Motor neuron (in vitro differentiated cells): ENCODE measurements at places on chromosomes 7 and 10. TPM values are rescaled to one million over a fixed set of nuclear protein-coding genes. Genes with fewer than 3 reads are reported as not detected.
A peak's percentile ranks its signal among the peaks of the same experiment; 100 is the strongest.

DNA sequence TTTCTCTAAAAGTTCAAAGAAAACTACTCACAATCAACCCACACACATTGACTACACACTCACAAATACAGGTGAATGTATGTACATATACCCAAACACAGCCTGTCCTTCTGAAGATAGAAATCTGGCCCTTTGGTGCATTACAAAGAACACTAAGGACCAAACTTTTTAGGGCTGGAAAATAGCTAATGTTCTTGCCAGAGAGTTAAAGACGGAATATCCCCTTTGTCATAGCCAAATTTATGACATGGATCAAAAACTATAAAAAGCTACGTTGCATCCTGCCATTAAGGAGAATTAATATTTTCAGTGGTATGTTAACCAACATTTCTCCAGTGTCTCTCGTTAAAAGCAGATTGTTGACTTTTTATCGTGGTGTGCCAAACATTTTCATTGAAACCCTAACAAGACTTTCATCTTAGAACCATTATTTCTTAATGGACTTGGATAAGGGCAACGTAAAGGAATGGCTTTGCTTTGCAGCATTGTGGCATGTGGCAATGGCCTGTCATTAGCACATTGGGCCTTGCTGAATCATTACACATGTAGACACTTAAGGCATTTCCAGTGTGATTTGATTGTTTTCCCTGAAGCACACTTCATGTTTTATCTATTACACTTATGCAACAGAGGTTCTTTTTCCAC, 150.9 kb upstream of the MEOX2 start:
- ATAC-seq, result no peak

DNA sequence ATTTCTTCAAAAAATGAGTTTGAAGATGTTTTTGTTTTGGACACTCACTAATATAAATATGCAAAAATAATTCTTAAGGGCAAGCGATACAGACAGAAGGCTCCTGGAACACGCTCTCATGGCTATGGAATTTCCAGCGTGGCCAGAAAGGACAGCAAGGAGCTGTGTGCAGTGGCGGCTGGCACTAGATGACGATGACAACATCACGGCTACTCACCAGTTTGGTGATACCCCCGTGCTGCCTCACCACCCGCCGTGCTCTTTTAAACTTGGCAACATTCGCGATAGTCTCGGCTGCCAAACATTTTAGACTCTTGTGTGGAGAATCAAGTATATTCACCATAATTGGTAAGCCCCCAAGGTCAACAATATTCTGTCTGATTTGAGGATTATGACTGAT, 54.9 kb downstream of the ODAD2 start:
- no peak for ATAC-seq

DNA sequence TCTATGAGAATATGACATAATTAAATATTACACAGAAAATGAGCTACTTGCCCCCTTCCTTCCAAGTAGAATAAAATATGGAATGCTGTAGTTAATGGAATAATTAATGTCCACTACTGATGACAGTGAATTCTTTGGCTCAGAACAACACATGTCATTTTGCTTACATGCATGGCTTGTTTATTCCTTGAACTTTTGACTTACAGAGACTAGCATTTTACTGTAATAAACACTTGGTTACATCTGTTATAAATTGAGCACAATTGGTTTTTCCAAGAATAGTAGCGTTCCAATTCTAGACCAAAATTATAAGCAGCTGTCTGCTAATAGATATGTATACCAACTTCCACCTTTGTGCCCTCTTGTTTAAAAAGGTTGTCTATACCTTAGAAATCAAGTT, 286.7 kb downstream of the OTUD1 start:
- ATAC-seq, result no peak

DNA sequence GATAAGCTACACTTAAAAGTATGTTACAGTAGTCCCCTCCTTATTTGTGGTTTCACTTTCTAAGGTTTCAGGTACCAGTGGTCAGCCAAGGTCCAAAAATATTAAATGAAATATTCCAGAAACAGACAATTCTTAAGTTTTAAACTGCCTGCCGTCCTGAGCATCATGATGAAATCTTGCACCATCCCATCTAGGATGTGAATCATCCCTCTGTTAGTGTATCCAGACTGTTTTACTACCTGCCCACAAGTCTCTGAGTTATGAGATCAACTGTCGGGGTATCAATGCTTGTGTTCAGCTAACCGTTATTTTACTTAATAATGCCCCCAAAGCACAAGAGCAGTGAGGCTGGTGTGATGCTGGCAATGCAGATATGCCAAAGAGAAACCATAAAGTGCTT, 11.4 kb downstream of the KDM7A start:
- ATAC-seq, result peak; percentile 91

DNA sequence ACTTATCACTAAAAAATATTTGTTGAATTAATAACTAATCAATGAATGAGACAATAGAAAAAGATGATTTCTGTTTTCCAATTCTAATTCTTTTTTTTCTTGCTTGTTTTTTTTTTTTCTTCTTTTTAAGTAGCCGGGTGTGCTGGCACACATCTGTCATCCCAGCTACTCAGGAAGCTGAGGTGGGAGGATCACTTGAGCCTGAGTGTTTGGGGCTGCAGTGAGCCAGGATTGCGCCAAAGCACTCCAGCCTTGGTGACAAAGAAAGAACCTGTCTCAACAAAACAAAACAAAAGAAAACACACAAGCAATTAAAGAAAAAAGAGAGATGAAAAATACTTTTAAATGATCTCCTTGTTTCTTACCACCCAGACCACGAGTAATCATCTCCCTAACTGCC, 1109.3 kb downstream of the REEP3 start:
- no peak for ATAC-seq

GRCh38 chr7:123502201-123502600, 32.2 kb downstream of the IQUB start:
- ATAC-seq, result no peak

GRCh38 chr10:6567203-6567703, 12.8 kb downstream of the PRKCQ start:
- no peak for ATAC-seq

DNA sequence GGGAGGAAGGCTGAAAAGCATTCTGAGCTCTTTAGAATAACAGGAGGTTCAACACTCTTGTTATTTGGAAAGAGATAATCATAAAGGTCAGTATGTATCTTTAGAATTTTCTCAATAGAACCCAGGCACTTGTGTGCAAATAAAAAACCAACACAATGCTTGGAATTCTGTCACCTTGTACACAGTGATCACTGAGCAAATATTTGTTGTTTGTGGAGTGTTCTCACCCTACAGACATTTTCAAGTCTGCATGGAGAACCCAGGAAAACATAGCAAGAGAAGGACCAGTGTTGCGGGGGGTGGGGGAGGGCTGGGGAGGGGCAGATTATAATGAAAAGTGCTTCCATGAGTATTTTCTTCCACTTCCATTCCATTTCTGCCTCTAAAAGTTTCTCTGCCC, 87.4 kb downstream of the FAM107B start:
- peak; percentile 16 for ATAC-seq

TBXAS1 gene
- total RNA-seq, result 0.36 TPM in 1 of 2 replicates, not detected in the other

MEOX2 gene
- total RNA-seq, result 0.47 and 0.63 TPM in 2 replicates
